ENCODE measurements at places on chromosomes 5 and 9. TPM values are rescaled to one million over a fixed set of nuclear protein-coding genes. Genes with fewer than 3 reads are reported as not detected.

The PDZD2 gene
- 14.7 TPM for total RNA-seq

The IL31RA gene
- not detected for total RNA-seq

The GABRB2 gene
- 71.7 TPM for total RNA-seq

The ANKRD33B gene
- total RNA-seq, result 1.6 TPM

DNA sequence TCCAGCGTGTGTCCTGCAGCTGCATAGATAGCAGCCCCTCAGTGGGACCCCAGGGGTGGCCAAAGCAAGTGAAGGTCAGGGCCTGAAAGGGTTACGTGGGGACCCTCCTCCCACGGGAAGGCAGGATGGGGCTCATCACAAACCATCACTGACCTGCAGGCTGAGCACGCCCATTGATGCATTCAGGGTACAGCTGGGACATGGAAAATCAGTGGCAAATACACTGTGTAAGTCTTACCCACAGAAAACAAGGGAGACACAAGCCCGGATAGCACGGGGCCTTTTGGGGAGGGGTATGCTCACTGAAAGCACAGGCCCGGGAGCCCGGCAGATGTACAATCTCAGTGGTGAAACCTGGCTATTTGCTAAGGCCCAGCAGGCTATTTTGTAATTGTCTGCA lies 49.1 kb downstream of the SEMA4D start:
- DNase-seq, result no peak

GRCh38 chr5:173290477-173291131 lies 37.6 kb downstream of the STC2 start:
- peak; percentile 31 for DNase-seq

DNA sequence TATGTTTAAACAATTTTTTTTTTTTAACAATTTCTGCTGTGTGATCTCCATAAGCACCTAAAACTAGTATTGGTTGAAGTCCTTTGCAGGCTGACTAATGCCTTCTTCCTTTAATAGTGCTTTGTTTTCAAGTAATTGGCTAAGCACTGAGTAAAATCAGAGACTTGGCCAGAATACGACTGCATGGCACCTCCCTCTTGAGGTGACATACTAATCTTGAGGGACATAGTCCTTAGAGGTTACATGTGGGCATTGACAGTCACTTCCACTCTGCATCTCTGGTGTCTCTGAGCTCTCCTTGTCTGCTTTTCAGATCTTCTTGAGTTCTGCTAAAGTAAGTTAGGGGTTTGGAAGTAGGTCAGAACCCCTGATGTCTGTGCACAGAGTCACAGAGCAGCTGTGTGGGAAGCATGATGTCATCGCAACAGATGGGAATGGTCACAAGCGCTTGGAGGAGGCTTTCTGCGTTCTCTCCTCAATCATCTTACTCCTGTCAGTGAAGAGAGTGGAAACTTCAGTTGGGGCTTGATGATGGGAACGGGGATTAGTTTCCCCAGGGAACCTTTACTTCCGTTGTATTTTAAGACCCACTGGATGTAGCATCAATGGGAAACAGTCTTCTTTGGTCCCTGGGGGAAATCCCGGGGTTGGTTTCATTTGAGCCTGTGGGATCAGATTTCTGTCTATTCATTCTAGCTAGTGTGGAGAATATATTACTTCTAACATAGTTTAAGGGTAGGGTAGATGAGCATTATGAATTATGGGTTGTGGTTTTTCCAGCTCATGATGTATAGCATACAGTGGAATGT lies 136.9 kb downstream of the ARHGAP26 start:
- no peak for DNase-seq

DNA sequence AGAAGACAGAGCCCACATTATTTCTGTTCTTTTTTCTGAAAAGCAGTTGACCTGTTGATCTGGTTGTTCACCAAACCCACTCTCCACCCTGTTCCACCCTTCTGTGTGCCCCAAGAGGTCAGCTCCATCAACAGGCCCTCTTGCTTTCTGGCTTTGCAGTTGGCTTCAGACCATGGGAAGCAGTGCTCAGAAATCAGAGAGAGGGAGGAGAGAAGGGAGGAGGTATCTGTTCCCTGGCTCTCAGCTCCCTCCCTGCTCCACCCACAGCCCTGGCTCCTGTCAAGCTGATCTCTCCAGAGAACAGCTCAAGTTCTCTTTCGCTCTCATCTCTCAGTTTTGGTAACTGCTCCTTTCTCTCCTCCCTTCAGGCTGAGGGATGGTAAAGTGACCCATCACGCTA lies 144.2 kb upstream of the RAI14 start:
- DNase-seq, result no peak

DNA sequence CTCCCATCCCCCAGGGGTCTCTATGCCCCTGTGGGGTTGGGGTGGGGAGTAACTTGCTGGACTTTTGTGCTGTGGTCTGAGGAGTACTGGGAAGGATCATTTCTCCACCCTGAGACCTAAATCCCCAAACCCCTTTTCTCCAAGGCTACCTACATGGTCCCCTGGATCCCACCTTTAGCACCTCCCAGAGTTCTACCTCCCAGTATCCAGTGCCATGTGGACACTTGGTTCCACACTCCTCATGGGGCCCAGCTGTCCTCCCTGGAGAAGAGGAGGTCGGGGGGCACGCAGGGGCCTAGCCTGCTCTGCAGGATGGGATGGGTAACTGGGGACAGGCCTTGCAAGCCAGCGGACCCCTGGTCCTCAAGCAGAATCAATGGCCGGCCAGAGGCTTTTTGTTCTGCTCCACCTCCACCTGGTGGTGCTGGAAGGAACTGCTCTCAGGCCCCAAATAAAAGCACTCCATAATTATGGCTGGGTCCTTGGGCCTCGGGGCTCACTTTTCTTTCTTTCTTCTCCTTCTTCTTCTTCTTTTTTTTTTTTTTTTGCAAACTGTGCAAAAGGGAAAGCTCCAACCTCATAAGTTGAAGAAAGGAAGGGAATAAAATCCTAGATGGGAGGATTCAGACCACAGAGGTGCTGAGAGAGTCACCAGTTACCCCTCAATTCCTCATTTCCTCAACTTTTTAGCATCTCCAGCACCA lies 68.4 kb downstream of the PSD2 start:
- peak; percentile 80 for DNase-seq

GRCh38 chr5:136018814-136019783 lies 9.7 kb upstream of the TGFBI start:
- DNase-seq, result no peak

DNA sequence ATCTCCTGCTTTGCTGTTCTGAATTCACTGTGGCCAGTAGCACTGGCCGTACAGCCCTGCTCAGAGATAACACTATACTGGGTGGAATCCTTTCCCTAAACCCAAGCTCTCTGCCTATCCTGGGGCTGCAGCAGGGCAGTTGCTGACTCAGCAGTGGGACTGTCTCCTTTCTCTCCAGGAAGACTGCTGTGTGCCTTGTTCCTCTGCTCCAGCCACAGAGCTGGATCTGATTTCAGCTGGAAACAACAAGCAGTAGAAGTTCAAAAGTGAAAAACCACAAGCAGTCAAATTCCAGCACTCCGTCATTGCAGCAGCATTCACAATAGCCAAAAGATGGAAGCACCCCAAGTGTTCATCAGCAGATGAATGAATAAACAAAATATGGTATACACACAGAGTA lies 105.0 kb downstream of the FBXL7 start:
- DNase-seq, result no peak

- no peak for DNase-seq
These were observed 984.5 kb upstream of the CDH18 start for GRCh38 chr5:20972419-20972925.

- DNase-seq, result no peak
These were observed 16.1 kb downstream of the EQTN start for GRCh38 chr9:27280860-27281259.

DNA sequence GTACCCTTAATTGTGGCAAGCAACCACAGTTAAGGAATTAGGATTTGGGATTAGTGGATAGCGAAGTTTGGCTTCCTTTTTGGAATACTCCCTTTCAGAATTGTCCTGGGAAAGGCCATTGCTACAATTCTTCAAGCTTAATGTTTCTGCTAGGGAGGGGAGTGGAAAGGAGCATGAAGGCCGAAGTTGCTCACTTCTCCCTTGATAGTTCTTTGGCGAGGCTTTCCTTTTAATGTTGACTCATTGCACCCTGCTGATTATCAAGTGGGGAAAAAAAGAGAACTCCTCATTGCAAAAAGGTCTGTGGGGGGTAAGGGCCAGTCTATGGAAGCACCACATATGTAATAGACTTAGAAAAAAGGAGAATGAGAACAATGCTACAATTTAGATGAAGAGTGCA lies 30.7 kb downstream of the GRIN3A start:
- DNase-seq, result no peak

GRCh38 chr5:112349371-112349770 lies 69.7 kb downstream of the EPB41L4A start:
- no peak for DNase-seq

GRCh38 chr5:133230823-133231578 lies 179.2 kb downstream of the HSPA4 start:
- DNase-seq, result no peak

- no peak for DNase-seq
These were observed 519.9 kb downstream of the SEMA5A start for GRCh38 chr5:9025942-9026341.

DNA sequence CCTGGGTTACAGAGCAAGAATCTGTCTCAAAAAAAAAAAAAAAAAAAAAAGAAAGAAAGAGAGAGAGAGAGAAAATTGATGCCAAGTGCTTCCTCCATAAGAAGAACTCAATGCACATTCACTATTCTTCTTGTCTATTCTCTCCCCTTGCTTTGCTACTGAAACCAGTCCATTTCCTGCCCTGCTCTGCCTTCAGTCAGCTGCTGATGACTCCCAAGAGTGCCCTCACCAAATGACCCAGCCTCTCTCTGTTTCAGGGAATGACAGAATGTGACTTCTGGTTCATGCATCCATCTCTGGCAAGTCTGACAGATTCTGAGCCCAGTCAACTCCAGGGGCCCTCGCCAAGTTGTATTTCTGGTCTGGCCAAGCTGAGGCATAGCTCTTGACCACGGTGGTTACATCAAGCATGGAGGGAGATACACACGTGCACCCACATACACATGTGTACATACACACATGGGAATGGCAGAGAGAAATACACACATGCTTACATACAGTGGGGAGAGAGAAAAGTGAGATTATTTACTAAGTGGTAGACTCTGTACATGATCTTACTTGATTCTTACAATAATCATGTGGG lies 106.2 kb downstream of the NSG2 start:
- no peak for DNase-seq

DNA sequence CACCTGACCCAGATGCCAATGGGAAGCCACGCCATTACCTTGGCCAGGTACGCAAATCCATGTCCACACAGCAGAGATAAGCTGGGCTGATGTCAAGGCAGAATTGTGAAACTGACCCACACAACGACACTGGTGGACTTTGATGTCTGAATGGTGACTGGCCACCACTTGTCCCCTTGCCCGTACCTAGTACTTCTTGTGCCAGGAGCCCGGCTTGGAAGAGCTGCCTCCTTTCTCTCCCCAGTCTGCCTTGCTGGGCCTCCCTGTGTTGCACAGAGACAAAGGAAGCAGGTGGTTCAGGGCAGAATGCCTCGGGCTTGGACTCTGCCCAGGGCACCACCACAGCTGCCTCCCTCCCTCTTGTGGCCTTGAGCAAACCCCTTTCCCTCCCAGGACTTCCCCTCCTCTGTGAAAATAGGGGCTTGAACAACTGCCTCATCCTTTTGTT lies 23.3 kb downstream of the PTGES2 start:
- DNase-seq, result no peak

DNA sequence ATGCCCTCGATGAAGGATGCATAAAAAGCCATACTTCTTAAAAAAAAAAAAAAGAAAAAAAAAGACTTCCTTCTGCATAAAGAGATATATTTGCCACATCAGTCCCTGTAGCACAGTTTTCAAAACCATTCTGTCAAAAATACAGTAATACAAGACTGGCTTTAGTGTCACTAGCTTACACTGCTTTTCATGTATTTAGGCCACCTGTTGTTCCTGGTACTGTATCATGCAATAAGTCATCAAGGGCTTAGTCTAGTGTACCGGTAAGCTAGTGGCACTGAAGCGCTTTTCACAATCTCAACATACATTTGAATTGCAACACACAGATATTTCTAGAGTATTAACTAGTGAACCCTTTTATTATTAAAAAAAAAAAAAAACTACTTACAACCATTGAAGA lies 231.2 kb downstream of the NFIB start:
- DNase-seq, result no peak

DNA sequence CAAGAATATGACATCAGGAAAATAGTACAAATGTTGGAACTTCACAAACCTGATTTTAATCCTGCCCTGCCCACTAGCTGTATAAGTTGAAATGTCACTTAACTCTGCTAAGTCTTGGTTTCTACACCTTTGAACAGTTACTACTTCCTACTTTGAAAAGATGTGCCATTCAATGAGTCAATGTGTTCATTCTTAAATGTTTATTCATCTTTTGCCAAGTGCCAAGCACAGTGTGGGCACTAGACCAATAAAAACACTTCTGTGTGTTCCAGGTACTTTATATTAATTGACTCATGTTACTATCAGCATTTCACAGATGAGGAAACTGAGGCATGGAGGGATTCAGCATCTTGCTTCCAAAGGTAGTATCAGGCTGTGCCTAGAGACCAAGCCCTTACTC lies 12.8 kb downstream of the PDCL start:
- DNase-seq, result no peak

- DNase-seq, result no peak
These were observed 94.9 kb downstream of the SREK1 start for GRCh38 chr5:66239034-66239433.

- no peak for DNase-seq
These were observed 60.1 kb downstream of the GALNT12 start for GRCh38 chr9:98867429-98868168.
